Activated naive CD8-positive, alpha-beta T cell treated with anti-CD3 and anti-CD28 coated beads, Interleukin-2, amount 50 U/mL, for 24 hours (primary cell): ENCODE measurements at places on chromosomes 3 and 15.

- no peak for DNase-seq
Observed at GRCh38 chr3:195854628-195855294, 43.0 kb upstream of the MUC4 start.

DNA sequence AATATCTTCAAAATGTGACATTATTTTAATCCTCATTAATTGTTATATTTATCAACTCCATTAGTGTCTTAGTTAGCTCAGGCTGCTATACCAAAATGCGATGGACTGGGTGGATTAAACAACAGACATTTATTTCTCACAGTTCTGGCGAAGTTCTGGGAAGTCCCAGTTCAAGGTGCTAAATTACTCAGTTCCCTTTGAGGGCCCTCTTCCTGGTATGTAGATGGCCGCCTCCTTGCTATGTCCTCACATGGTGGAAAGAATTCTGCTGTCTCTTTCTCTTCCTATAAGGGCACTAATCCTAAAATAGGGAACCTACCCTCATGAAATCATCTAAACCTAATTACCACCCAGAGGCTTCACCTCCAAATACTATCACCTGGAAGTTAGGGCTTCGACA is 38.8 kb upstream of the DUT start:
- no peak for DNase-seq

- no peak for DNase-seq
Observed at GRCh38 chr3:160842021-160843005, 86.3 kb downstream of the PPM1L start.

DNA sequence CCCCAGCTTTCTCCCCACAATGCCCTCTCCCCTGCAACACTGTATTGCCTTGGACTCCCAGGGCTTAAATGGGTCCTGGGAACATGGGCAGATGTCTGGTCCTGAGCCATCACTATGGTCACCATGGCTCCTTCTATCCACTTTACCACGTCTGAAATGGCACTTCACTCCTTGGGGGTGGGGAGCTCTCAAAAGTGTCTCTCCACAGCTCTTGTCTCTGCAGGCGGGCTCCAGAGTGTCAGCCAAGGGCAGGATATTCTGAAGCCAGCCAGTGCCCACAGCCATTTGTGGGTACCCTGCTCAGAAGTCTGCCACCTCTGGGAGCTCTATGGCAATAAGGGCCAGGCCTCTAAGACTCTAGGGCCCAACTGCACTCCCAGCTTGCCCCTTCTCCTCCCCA is 163.9 kb downstream of the PPM1L start:
- no peak for DNase-seq

- no peak for DNase-seq
Observed at GRCh38 chr3:197174927-197175326, 123.5 kb downstream of the DLG1 start.

DNA sequence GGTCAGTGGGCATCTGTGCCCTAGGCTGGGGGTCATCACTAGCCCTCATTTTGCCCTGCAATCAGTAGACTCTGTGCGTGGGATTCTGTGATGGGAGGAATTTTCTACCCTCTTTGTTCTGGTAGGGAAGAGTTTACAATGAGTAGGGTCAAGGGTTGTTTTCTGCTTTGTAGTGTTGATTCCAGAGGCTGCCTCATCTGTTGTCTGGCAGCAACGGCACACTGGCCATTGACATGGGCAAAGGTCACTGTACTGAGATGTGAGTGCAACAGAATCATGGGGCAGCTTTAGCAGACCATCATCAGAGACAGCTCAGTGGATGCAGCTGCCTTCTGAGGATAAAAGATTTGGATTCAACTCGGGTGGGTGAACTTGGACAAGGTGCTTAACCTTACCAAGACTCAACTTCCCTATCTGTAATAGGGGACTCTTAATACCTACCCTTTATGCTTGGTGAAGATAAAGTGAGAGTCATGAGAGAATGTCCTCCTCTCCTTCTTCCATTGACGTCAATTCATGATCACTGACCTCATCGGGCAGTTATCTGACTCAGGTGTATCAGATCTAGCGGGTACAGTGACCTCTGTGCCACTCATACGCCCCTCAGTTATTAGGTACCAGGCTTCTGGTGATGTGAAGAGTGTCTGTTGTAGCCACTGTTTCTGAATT is 127.5 kb downstream of the RPLP1 start:
- no peak for DNase-seq

DNA sequence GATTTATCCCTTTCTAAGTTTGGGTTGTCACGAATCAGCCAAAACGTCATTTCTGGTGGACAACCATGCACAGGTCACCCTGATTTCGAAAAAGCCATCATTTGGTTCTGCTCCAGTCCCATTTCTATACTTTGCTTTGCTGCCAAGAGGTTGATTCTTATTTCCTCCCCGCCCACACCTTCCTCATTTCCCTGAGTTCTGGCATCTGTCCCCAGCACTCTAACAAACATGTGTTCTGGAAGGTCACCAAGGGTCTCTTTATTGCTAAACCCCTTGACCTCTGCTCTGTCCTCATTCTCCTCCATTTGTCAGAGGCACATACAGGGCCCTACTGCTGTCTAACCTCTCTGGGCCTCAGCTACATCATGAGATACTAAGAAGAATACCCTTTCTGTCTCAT is 36.4 kb upstream of the PTPRG start:
- no peak for DNase-seq

GRCh38 chr3:36366308-36366707 is 14.0 kb upstream of the STAC start:
- DNase-seq: no peak

- DNase-seq: no peak
Observed at GRCh38 chr15:42858999-42859789, 61.4 kb downstream of the TTBK2 start.

- no peak for DNase-seq
Observed at GRCh38 chr3:157070678-157070999, 89.3 kb downstream of the CCNL1 start.

GRCh38 chr15:48370460-48370859 is 39.2 kb downstream of the DUT start:
- DNase-seq: no peak

DNA sequence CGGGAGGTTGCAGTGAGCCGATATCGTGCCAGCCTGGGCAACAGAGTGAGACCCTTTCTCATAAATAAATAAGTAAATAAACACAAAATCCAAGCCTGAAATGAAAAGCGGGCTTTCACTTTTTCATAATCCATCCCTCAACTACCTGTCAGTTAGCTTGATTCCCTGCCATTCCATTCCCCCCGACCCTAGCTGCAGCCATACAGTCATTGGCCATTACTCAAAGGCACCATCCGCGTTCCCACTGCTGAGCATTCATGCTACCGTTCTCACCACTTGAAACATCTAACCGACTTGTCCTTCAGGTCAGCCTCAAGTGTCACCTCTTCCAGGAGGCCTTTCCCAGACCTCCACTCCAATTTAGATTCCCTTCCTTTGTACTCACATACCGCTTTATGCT is 1.1 kb upstream of the PARL start:
- DNase-seq: no peak
